ENCODE measurements at places on chromosomes 12 and 14.

- DNase-seq: no peak
Measured at GRCh38 chr14:93299416-93299815, 33.4 kb downstream of the BTBD7 start.

DNA sequence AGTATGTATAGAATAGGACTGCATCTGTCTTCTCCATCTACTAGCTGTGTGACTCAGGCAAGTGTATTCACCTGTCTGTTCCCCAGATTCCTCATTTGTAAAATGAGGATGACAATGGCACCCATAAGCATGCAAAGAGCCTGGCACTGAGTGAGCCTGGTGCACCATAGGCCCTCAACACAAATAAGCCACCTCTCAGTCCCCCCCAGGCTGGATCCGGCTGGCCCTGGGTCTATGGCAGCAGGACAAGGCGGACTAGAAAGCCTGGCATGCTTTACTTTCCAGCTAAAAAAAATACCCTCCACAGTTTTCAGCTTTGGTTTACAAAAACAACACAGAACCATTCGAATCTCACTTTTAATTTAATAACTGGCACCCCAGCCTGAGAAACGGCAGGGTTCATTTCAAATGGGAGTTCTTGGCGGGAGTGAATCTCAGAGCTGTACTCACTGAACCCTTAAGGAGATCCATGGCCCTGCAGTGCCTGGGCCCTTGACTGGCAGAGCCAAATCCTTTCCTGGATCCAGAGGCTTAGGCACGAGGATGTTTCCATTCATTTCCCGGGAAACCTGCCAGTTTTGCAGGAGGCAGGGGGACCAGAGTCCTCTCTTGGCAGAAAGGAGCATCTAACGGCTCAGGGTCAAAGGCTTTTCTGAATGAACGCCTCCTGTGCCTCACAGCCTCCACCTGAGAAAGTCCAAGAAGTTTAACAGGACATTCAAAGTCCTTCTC is 17.7 kb downstream of the SYNE3 start:
- DNase-seq: no peak

DNA sequence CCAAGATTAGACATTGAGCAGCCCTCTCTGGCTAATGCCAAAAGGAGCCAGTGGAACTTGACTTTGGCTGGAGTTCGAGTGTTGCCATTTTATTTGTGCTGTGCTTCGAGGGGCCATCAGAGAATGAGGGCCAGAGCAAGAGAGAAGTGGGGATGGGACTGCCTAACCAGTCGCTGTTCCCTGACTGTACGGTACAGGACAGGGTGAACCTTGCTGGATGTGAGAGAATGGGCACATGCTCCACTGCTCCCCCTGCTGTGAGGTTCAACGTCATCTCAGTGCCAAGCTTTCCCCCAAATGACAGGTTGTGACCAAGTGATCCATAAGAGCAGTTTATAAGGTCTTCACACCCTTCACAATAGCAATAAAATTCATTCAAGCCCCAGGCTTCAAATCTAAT is 55.1 kb upstream of the BCL11B start:
- no peak for DNase-seq

DNA sequence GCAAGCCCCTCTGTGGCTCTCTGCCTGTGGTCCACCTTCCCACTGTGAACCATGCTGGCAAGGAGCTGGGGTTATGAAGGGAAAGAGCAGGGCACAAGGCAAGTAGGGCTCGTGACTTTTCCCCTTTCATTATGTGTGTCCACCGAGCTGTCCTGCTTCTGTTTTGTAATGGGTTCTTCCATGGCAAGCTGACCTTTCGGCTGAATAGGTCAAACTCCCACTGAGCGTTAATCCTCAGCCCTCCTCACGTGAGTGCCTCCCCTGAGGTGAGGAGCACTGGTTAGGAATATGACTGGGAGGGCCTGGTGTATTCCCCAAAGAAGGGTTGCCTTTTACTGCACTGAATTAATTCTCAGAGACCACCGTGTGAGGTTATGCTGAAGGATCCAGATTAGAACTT is 424.3 kb downstream of the NPAS3 start:
- DNase-seq: no peak
